Right lung (tissue), 10 donors: ENCODE measurements at places on chromosomes 1 and 21. TPM values are rescaled to one million over a fixed set of nuclear protein-coding genes. Genes with fewer than 3 reads are reported as not detected.

DNA sequence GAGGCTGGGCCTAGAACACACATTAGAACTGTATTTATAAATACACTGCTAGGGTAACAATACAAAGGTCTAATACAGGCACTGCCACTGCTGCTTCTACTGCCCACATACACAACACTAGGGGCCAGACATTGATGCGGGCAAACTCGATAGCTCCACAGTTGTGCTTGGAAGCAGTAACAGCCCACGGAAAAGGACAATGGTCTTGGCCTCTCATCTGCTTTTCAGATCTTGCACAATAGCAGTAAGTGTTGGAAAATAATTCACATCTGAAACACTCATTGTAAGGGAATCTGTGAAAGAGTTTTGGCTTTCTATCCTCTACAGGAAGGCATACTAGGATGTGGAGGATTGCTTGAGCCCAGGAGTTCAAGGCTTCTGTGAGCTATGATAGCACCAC is 6.9 kb upstream of the SPOCD1 start:
- DNase-seq, result peak; percentile 76

GRCh38 chr1:226660410-226661182 is 78.5 kb downstream of the ITPKB start:
- no peak for DNase-seq

DNA sequence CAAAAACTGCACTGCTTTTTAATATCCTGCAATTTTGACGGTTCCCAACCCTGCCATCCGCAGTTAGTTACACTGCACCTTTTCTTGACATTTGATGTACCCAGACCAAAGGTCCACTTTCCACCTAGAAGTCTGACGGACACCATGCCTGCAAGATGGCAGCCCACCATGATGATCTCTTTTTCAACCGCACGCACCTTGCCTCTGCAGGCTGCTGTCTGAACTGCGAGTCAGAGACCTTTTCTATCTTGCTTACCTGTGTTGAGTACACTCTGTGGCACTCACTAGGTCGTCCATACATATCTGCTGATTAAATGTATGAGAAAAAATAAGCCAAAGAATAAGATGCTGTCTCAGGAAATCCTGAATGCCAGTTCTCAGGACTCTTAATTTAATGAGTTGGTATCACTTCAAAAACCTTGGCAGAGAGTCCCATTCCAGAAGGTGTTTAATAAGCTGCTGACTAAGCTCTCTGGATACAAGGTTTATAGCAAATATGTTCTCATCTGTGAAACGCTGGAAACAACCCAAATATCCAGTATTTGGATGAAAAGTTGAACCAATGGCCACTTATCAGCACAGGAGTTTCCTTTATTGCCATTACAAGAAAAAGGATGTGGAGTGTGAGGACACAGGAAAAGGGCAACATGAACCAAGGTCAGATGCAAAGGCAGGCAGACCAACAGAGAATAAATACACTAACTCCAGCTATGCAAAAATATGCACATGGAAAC is 37.9 kb downstream of the GNG12 start:
- DNase-seq, result no peak

DNA sequence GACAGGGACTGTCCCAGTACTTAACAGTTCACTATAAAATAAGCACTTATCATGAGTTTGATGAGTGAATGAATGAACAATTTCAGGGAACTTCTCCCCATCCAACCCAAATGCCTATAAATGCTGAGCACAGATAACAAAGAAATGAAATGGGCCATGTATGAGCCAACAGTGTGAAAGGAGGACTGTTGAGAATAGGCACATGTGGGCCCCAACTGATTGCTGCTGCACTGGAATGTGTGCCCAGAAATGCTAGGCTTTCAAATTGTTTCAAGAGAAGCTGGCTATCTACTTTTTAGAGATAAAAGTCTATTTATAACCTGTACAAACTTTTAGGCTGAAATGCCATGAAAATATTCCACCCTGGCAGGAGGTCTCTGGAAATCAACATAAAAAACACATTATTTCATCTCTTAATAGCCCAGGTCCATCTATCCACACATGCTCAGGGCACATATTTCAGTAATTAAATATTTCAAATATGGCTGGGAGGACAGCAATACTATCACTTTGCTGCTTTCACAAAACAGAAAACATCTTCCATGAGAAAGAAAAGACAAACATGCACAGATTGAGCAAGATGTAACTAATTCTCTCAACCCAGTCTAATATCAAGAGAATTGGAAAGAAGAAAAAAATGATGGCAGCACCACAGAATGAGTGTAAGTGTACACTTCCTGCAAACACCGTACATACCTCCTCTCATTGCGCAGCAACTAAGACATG is 49.8 kb downstream of the COLGALT2 start:
- no peak for DNase-seq

GBP6 gene
- 0.73 TPM for polyA plus RNA-seq

DNA sequence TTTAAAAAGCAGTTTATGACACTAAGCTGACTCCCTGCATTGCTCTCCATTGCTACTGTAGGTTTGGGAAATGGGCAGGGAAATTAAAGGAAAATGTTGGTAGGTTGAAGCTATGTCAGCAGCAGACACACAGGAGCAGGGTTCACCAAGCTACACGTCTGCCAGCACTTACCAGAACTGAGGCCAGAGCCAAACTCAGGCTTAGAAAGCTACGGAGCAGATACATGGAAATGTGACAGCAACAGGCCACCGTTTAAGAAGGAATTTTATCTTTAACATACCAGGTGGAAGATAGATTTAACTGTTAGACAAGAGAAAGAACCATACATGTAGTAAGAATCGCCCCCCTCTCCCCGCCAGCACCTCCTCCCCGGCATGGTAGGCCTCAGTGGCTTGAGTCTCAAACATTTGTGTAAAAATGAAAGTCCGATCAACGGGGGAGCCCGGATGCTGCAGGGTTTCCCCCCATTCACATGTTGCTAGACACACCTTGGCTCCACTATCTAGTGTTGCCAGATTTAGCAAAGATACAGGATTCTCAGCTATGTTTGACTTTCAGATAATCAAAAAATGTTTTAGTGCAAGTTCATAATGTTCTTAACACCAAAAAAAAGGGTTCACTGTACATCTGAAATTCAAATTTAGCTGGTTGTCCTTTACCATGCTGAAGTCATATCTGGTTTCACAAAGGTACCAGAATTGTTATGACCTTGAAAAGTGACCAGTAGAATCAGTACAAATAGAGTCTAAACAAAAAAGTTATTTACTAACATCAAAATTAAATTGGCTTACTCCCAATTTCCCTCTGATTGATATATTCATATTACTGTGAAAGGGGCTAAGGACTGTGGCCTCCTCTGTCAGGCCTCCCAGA is 6.7 kb downstream of the OR2T11 start:
- DNase-seq, result no peak

CCDC24 gene
- polyA plus RNA-seq, result 10.6 TPM

INAVA gene
- polyA plus RNA-seq, result 16.8 TPM

- DNase-seq, result no peak
Observed at GRCh38 chr1:12745126-12745991, 641 bp upstream of the CFAP107 start.

SYCP1 gene
- polyA plus RNA-seq, result 0.39 TPM

- DNase-seq, result no peak
Observed at GRCh38 chr1:172149346-172149745, 271.1 kb upstream of the C1orf105 start.

CYP4B1 gene
- 3.9 TPM for polyA plus RNA-seq

DNA sequence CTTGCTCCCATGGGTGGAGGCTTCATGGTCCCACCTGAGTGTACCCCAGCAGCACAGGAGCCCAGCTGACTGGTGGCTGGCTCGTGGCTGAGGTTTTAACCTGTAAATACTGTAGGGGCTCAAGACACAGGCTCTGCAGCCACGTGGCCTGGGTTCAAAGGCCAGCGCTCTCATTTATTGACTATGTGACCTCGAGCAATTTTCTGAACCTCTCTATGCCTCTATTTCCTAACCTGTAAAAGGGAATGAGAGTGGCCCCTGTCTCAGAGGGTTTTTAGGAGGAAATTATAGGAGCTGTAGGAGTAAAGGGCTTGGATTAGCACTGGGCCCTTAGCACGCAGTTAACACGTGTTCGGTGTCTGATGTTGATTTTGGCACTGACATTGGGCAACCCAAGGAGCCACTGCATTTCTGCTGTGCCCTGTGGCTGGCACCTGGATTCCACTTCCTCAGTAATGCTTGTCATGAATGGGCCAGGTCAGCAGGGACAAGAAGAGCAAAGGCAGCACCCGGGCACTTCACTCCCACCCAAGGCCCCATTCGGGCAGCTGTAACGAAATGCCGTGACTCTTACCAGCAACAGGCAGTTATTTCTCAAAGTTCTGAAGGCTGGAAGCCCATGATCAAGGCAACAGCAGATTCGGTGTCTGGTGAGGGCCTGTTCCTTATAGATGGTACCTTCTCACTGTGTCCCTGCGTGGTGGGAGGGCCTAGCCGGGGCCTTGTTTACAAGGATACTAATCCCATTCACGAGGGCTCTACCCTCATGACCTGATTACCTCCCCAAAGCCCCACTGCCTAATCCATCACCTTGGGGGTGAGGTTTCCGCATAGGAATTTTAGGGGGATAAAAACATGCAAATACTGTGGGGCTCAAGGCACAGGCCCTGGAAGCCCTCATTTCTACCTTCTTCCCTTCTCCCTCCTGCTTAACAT is 25.2 kb downstream of the ARHGEF10L start:
- DNase-seq, result no peak

DNA sequence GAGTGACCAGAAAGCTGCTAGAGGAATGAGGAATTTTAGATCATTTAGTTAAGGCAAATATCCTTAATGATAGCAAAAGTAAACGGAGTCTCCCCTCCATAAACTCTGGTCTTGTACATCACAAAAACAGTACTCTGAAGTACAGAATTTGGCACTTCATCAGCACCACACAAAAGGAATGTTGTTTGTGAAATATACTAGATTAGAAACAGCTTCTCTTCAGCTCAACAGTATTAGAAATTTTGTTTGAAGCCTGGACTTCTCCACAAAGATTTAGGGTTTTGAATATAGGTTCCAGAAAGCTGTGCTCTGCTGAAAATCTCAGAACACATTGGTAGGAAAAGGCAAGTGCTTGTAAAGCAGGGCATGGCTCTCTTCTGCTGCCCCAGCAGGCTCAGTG is 135.1 kb upstream of the PTGFR start:
- no peak for DNase-seq
